Osteocyte (in vitro differentiated cells): ENCODE measurements at places on chromosomes 4 and X.

DNA sequence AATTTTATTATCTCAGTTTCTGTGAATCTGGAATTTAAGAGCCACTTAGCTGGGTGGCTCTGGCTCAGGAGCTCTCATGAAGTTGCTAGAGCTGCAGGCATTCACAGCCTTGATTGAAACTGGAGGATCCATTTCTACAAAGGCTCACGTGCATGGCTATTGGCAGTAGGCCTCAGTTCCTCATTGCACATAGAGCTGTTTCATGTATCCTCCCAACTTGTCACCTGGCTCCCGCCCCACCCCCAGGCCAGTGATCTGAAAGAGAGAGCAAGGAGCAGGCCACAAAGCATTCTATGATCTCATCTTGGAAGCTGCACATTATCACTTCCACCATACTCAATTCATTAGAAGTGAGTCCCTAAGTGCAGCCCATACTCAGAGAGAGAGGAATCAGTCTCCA is 18.5 kb upstream of the AP1AR start:
- no peak overlapping the region for H3K4me3 ChIP-seq
- no peaks in the 10 kb centered on the region for H3K36me3 ChIP-seq
- H3K27me3 ChIP-seq, result peaks cover 29% of the 10 kb centered on the region
- no peaks in the 10 kb centered on the region for H3K4me1 ChIP-seq
- no peak for DNase-seq
- no peak overlapping the region for H3K27ac ChIP-seq

DNA sequence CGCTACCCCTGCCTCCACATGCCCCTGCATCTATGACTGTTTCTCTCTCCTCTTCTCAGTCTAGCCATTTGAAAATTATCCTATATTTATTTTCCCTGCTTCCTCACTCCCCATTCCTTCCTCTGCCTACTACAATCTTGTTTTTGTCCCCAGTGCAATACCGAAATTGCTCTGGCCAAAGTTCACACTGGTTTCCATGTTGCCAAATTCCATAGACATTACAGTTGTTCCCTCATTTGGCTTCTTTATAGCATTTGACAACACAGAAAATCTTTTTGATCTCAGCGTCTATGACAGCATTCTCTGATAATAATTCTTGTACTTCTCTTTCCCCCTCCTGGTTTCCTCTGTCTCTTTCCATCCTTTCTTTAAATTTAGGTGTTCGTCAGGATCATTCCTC is 99.4 kb downstream of the GPR82 start:
- no peaks in the 10 kb centered on the region for H3K27me3 ChIP-seq
- H3K27ac ChIP-seq, result no peak overlapping the region
- H3K36me3 ChIP-seq, result no peaks in the 10 kb centered on the region
- H3K4me1 ChIP-seq, result peaks cover 19% of the 10 kb centered on the region
- DNase-seq, result no peak
- no peak overlapping the region for H3K4me3 ChIP-seq

GRCh38 chr4:2249526-2250356 is 7.8 kb upstream of the HAUS3 start:
- no peaks in the 10 kb centered on the region for H3K27me3 ChIP-seq
- peaks cover 8% of the 10 kb centered on the region for H3K4me1 ChIP-seq
- peaks cover 23% of the 10 kb centered on the region for H3K36me3 ChIP-seq
- no peak overlapping the region for H3K27ac ChIP-seq
- DNase-seq, result no peak

- H3K4me1 ChIP-seq, result no peaks in the 10 kb centered on the region
- H3K4me3 ChIP-seq, result no peak overlapping the region
- no peak overlapping the region for H3K27ac ChIP-seq
- no peaks in the 10 kb centered on the region for H3K27me3 ChIP-seq
- no peak for DNase-seq
These were observed 30.8 kb downstream of the RTL5 start for GRCh38 chrX:72100824-72101351.

GRCh38 chr4:94208266-94208665 is 601 bp downstream of the SMARCAD1 start:
- H3K27me3 ChIP-seq, result no peaks in the 10 kb centered on the region
- peaks cover 23% of the 10 kb centered on the region for H3K36me3 ChIP-seq
- H3K4me1 ChIP-seq, result peaks cover 23% of the 10 kb centered on the region
- peak overlapping the region; percentile 99 for H3K4me3 ChIP-seq

DNA sequence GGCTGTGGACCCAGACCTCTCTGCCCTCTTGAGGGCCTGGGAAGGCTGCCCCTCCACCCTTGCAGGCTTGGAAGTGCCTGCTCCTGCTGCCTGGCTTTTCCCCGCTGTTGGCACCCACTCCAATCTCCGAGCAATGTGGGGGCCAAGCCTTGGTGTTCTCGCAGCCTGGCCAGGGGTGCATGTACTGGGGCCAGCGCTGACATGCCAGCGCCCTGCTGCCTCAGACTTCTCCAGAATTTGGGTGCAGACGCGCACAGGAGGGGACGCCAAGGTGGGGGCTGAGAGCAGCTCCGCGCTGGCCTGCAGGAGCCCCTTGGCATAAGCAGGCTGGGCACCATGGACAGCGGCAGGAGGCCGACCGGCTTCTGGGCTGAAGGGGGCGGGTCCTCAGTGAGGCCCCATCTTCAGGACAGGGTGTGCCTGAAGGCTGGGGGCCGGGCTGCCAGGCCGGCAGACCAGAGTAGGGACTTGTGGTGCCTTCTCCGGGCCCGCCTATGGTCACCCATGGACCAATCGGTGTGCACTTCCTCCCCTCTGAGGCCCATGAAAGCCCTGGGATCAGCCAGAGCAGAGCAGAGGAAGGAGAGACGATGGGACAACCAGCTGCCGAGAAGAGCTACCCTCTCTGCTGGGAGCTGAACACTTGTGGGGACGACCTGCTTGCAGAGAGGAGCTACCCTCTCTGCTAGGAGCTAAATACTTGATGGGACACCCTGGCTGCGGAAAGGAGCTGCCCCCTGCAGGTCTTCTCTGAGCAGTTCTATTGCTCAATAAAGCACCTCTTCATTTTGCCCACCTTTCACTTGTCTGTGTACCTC is 118.3 kb downstream of the DNAAF6 start:
- DNase-seq, result no peak
- H3K4me3 ChIP-seq, result no peak overlapping the region
- no peaks in the 10 kb centered on the region for H3K36me3 ChIP-seq
- H3K27ac ChIP-seq, result no peak overlapping the region
- H3K27me3 ChIP-seq, result no peaks in the 10 kb centered on the region
- H3K4me1 ChIP-seq, result no peaks in the 10 kb centered on the region

GRCh38 chr4:144969821-144970220 is 128.2 kb downstream of the ANAPC10 start:
- H3K36me3 ChIP-seq, result no peaks in the 10 kb centered on the region
- H3K4me1 ChIP-seq, result no peaks in the 10 kb centered on the region
- DNase-seq, result no peak
- H3K27me3 ChIP-seq, result no peaks in the 10 kb centered on the region
- H3K4me3 ChIP-seq, result no peak overlapping the region

- H3K36me3 ChIP-seq, result no peaks in the 10 kb centered on the region
- H3K4me3 ChIP-seq, result no peak overlapping the region
- H3K27ac ChIP-seq, result no peak overlapping the region
- peaks cover 45% of the 10 kb centered on the region for H3K27me3 ChIP-seq
- DNase-seq, result no peak
These were observed 181.1 kb upstream of the WDFY3 start for GRCh38 chr4:85147481-85148076.

- DNase-seq, result no peak
- H3K4me1 ChIP-seq, result peaks cover 25% of the 10 kb centered on the region
- H3K27ac ChIP-seq, result no peak overlapping the region
- no peaks in the 10 kb centered on the region for H3K27me3 ChIP-seq
- peaks cover 2% of the 10 kb centered on the region for H3K36me3 ChIP-seq
These were observed 86.0 kb downstream of the RTL5 start for GRCh38 chrX:72045552-72046277.
